ENCODE measurements at places on chromosomes 13 and 19.

GRCh38 chr13:105735281-105735680 is 800.2 kb downstream of the EFNB2 start:
- H3K36me3 ChIP-seq = no peaks in the 10 kb centered on the region
- no peaks in the 10 kb centered on the region for H3K4me1 ChIP-seq
- H3K27me3 ChIP-seq = no peaks in the 10 kb centered on the region

- H3K27ac ChIP-seq = no peak overlapping the region
- no peaks in the 10 kb centered on the region for H3K27me3 ChIP-seq
- no peaks in the 10 kb centered on the region for H3K4me1 ChIP-seq
- H3K4me3 ChIP-seq = no peak overlapping the region
- DNase-seq = no peak
Observed at GRCh38 chr13:112719016-112719415, 29.2 kb downstream of the ATP11A start.

GRCh38 chr19:12837225-12837624 is 1.1 kb upstream of the MAST1 start:
- no peak for DNase-seq
- H3K36me3 ChIP-seq = no peaks in the 10 kb centered on the region
- H3K4me1 ChIP-seq = peaks cover 38% of the 10 kb centered on the region

- H3K4me3 ChIP-seq = no peak overlapping the region
- no peaks in the 10 kb centered on the region for H3K36me3 ChIP-seq
- DNase-seq = no peak
- no peaks in the 10 kb centered on the region for H3K27me3 ChIP-seq
- peaks cover 6% of the 10 kb centered on the region for H3K4me1 ChIP-seq
Observed at GRCh38 chr19:55189403-55189835, 9.3 kb upstream of the SYT5 start.

- DNase-seq = no peak
- H3K27me3 ChIP-seq = peaks cover 8% of the 10 kb centered on the region
- no peak overlapping the region for H3K27ac ChIP-seq
Observed at GRCh38 chr19:13872695-13873389, 4.1 kb upstream of the NANOS3 start.
